Right kidney (tissue), 9 donors: ENCODE measurements at places on chromosomes 1 and 21.

- DNase-seq: no peak
Measured at GRCh38 chr1:15427280-15427666, 11.0 kb upstream of the CTRC start.

GRCh38 chr1:52595061-52595460 is 7.1 kb upstream of the GPX7 start:
- DNase-seq: no peak

DNA sequence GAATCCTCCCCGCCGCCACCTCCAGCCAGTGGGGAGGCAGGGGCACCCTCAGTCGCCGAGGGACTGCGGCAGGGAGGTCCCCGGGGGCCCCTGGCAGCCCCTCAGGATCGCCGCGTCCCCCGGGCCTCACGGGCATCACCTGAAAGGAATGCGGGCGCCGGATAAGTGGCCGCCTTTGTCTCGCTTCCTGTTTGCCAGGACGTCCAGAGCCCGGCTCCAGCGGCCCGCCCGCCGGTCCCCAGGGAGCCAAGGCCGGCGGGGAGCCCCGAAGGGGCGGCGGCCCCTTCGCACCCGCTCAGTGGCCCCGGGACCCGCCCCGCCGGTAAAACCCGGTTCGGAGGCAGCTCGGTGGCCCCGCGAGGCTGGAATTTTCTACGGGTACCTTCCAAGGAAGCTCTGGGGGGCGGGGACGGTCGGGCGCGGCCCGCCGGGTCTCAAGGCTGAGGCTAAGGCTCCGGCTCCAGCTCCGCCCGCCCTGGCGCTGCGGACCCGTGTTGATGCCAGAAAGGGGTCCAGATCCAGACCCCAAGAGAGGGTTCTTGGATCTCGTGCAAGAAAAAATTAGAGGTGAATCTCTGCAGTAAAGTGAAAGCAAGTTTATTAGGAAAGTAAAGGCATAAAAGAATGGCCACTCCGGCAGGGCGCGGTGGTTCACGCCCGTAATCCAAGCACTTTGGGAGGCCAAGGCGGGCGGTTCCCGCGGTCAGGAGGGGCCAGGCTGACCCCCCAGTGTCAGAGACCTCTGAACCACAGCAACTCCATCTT is 12.6 kb downstream of the TINAGL1 start:
- peak; percentile 78 for DNase-seq

DNA sequence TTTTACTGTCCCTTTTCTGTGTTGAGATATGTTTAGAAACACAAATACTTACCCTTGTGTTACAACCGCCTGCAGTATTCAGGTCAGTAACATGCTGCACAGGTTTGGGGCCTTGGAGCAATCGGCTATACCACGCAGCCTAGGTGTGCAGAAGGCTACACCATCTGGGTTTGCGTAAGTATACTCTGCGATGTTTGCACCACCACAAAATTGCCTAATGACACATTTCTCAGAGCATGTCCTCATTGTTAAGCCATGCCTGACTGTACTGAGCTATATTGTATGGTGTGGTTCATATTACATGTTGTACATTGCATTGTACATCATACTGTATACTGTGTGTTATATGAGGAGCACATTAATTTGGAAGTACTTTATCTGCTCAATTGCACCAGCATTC is 247.4 kb downstream of the RHOU start:
- no peak for DNase-seq

- no peak for DNase-seq
Measured at GRCh38 chr1:8365661-8366362, 47.9 kb downstream of the SLC45A1 start.

- no peak for DNase-seq
Measured at GRCh38 chr1:211741788-211742187, 66.4 kb upstream of the NEK2 start.

GRCh38 chr1:98323388-98323787 is 338.1 kb upstream of the SNX7 start:
- no peak for DNase-seq

DNA sequence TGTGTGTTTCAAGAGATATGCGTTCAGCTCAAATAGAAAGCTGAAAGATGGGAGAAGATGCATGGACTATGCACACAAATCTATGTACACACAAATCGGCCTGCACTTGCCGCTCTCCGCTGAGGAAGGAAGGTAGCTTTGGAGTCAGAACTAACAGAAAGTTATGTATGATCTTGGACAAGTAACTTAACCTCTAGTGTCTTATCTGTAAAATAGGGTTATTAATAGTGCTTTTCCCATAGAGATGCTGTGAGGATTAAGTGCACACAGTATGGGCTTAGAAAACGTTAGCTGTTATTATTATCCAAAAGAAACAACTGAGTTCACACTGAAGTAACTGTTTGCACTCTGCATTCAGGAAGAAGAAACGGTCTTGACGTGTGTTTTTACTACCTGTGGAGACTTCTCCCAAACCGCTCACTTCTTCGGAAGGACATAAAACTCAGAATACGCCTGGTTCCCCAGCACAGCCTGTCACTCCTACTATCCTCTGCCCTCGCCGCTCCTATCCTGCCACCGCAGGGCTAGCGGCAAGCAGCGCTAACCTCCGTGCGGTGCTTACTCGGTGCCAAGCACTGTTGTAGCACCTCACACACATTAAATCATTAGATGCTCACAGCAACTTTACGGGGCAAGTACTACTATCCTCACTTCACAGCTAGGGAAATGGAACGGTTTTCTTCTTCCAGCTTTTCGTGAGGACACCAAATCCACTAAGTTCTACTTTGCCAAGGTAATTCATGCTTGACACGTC is 1.3 kb downstream of the TGFBR3 start:
- peak; percentile 15 for DNase-seq

GRCh38 chr1:30034627-30035521 is 688.5 kb downstream of the MATN1 start:
- DNase-seq: no peak

GRCh38 chr1:65773391-65774123 is 19.1 kb upstream of the PDE4B start:
- DNase-seq: no peak

DNA sequence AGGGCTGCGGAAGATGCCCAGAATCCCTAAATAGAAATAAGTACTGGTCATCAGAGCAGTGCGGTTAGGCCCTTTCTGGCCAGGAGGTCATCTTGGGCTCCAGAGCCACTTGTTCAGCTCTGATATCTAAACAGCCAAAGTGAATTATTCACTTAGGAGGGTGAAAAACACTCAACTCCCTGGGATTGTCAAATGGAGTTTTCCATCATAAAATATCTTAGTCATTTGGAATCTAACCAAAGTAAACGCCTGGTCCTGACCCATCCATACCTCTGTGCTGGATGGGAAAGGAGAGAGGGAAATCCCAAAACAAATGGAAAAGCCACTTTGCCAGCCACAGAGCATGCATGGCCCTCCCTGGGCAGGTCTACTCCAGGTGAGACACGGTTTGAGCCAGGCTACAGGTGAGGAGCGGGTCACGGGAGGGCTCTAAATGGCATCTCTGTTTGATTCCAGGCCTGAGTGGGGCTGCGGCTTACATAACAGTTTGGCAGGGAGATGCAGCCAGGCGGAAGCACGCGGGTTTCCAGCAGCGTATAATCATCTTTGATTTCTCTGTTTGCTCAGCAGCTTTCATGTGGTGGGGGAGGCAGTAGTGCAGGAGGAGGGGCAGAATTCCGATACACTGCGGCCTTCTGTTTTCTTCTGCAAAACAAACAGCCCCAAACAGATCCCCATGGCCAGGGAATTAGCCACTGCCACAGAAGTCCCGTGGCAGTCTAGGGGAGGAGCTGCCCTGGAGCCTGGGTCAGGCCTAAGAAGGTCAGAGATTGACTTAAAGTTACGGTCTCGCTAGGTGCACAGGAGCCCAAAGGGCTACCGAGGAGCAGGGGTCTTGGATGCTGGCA is 59.1 kb upstream of the ZNF648 start:
- DNase-seq: peak; percentile 12

DNA sequence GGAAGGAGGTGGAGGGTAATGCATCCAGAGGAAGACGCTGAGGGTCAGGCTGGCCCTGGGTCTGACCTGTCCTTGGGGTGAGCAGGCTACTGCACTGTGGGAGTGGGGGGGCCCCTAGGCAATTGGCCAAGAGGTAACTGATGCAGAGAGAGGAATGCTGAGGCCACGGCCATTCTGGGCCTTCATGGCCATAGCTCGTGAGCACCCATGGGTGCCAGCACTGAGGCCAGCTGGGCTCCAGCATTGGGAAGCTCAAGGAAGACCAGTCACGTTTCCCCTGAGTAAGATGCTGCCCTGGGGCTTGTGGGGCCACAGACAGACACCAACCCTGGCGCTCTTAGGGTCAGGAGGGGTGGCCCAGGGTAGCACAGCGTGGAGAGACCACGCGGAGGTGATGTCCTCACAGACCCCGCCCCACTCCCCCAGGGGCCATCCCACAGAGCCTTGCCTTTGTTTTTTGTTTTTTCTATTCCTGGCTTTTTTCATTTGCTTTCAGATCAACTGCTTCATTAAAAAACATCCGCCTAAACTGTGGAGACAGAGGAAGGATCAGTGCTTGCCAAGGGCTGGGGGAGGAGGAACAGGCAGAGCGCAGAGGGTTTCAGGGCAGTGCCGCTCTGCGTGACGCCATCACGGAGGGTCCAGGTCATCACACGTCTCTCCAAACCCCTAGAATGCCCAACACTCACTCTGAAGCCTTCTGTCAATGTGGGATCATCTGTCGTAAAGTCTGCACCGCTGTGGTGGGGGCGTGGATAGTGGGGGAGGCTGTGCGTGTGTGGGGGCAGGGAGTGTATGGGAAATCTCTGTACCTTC is 61.1 kb downstream of the SIK1 start:
- no peak for DNase-seq

GRCh38 chr1:184035719-184036516 is 1.6 kb downstream of the COLGALT2 start:
- DNase-seq: no peak

- DNase-seq: no peak
Measured at GRCh38 chr1:47991673-47992072, 5.5 kb downstream of the TRABD2B start.

- DNase-seq: no peak
Measured at GRCh38 chr1:75855010-75855409, 58.3 kb downstream of the MSH4 start.

GRCh38 chr1:226549094-226549936 is 751 bp downstream of the STUM start:
- peak; percentile 65 for DNase-seq
